Daoy (cell line): ENCODE measurements at places on chromosomes 3 and 15. TPM values are rescaled to one million over a fixed set of nuclear protein-coding genes. Genes with fewer than 3 reads are reported as not detected.

The SLC12A1 gene
- not detected in 2 replicates for total RNA-seq

The SELENOK gene
- total RNA-seq, result 54.8 and 62.3 TPM in 2 replicates

The CPLX3 gene
- total RNA-seq, result not detected in 2 replicates

The MESP2 gene
- 0.29 and 0.54 TPM in 2 replicates for total RNA-seq

The CLRN1 gene
- not detected in 2 replicates for total RNA-seq

The SAMD7 gene
- total RNA-seq, result not detected in 2 replicates

The APOD gene
- total RNA-seq, result not detected in 2 replicates

The RAF1 gene
- 56.3 and 59.0 TPM in 2 replicates for total RNA-seq

The CEP152 gene
- total RNA-seq, result 15.4 and 22.9 TPM in 2 replicates

The RUBCN gene
- 17.4 and 22.6 TPM in 2 replicates for total RNA-seq

The ACKR2 gene
- total RNA-seq, result 0.23 TPM in 1 of 2 replicates, not detected in the other

The SLC22A13 gene
- 0.91 TPM in 1 of 2 replicates, not detected in the other for total RNA-seq

The PLA2G4D gene
- not detected in 2 replicates for total RNA-seq

The ACTL6A gene
- total RNA-seq, result 288 and 441 TPM in 2 replicates

The SLC9A9 gene
- total RNA-seq, result not detected in 2 replicates

GRCh38 chr15:78018445-78018844, 59.1 kb downstream of the TBC1D2B start:
- DNase-seq, result no peak

GRCh38 chr3:52851348-52851747, 16.5 kb upstream of the MUSTN1 start:
- peak; percentile 16 for DNase-seq

- peak; percentile 48 for DNase-seq
Observed at GRCh38 chr3:98563661-98564281, 29.6 kb downstream of the CPOX start.

- DNase-seq, result no peak
Observed at GRCh38 chr3:80492162-80492561, 724.4 kb upstream of the ROBO1 start.

GRCh38 chr15:68303134-68303533, 25.6 kb downstream of the FEM1B start:
- DNase-seq, result no peak

- DNase-seq, result no peak
Observed at GRCh38 chr3:69339760-69340159, 46.1 kb downstream of the FRMD4B start.

DNA sequence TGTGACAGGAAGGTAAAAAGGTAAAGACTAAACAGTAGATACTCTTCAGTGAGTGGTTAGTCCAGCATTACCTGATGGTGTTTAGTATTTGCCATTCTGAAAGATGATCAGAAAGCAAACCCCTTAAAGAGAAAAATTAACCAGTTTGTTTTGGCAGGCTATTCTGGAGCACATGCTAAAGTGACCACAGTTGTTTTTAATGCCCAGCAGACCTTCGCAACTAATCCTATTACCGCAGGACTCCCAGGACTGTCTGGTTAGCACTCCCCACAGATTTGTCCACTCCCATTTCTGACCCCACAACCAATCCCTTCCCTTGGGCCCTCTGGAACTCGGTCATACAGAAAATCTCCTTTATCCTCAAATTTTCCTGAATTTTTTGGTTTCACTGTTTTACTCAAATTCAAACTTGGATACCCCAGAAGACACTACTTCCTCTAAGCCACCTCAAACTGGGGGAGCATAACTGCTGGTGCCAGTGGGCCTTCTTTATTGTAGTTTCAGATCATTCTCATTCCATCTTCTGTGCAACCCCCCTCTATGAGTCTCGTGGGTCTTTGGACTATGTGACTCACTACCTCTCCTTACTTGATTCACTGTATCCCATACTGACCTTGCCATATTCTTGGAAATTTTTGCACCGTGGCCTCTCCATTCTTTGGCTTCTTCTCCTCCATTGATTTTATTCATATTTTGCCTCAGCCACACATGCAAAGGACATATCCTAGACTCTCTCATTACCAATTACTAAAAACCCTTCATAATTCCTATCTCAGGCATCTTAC, 104.4 kb downstream of the RBMS3 start:
- peak; percentile 29 for DNase-seq

- DNase-seq, result no peak
Observed at GRCh38 chr15:57505949-57506391, 85.7 kb upstream of the MYZAP start.

GRCh38 chr3:155093261-155093660, 13.1 kb downstream of the MME start:
- no peak for DNase-seq

GRCh38 chr15:92541291-92542200, 114.0 kb downstream of the FAM174B start:
- DNase-seq, result no peak

GRCh38 chr3:174477491-174477890, 381.6 kb upstream of the NAALADL2 start:
- no peak for DNase-seq

- DNase-seq, result no peak
Observed at GRCh38 chr3:21620511-21621155, 130.4 kb downstream of the ZNF385D start.

GRCh38 chr3:126704494-126705214, 614 bp downstream of the CHCHD6 start:
- no peak for DNase-seq

DNA sequence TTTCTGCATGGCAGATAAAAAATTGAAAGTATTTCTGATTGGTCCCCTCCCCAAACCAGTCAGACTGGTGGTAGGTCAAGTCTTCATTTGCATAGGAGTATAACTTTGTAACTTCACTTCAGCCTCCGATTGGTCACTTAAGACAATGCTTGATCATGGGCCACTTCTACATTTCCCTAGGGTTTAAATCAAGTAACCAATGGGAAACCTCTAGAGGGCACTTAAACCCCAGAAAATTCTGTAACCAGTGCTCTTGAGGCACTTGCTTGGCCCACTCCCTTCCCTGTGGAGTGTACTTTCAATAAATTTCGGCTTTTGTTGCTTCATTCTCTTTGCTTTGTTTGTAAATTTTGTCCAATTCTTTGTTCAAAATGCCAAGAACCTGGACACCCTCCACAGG, 225.5 kb downstream of the ARPP21 start:
- no peak for DNase-seq

- DNase-seq, result no peak
Observed at GRCh38 chr3:94011233-94011711, 17.1 kb downstream of the STX19 start.

- no peak for DNase-seq
Observed at GRCh38 chr3:8867646-8868045, 95.6 kb downstream of the RAD18 start.

DNA sequence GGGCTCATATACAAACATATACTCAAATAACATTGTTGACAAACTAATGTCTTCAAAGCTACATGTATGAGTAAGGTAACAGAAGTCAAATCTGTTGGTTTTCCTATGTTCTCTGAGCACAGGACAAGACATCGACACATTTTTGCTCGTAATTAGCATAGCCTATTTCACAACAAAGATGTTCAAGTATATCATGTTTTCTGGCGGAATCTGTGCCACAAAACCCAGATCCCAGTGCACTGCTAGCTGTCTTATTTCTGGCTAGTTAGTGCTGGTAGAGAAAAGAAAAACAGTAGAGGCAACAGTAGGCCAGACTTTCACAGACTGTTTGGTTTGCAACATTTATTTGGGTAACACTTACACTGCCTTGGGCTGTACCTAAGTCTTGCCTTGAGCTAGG, 51.2 kb downstream of the RUBCN start:
- no peak for DNase-seq

- no peak for DNase-seq
Observed at GRCh38 chr3:42914771-42915515, 9.0 kb downstream of the ZNF662 start.

- no peak for DNase-seq
Observed at GRCh38 chr15:100651253-100651652, 48.9 kb downstream of the ASB7 start.

DNA sequence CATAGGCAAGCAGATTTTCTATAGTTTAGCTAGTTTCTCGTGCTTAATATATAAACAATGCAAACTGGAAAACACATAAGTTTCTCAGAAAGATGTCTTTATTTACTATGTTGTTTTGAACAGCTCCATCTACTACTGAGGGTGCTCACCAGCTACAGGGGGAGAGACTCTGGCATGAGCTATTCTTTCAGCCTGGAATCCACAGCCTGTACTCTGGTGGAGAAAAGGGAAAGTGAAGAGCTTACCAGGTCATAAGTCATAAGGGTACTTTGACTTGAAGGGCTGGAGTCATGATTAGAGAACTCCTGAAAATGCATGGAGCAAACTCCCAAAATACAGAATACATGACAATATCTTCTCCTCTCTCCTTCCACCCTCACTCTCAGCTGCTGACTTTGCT, 4.4 kb upstream of the AVEN start:
- peak; percentile 19 for DNase-seq

GRCh38 chr3:19972054-19972453, 25.2 kb downstream of the RAB5A start:
- no peak for DNase-seq

DNA sequence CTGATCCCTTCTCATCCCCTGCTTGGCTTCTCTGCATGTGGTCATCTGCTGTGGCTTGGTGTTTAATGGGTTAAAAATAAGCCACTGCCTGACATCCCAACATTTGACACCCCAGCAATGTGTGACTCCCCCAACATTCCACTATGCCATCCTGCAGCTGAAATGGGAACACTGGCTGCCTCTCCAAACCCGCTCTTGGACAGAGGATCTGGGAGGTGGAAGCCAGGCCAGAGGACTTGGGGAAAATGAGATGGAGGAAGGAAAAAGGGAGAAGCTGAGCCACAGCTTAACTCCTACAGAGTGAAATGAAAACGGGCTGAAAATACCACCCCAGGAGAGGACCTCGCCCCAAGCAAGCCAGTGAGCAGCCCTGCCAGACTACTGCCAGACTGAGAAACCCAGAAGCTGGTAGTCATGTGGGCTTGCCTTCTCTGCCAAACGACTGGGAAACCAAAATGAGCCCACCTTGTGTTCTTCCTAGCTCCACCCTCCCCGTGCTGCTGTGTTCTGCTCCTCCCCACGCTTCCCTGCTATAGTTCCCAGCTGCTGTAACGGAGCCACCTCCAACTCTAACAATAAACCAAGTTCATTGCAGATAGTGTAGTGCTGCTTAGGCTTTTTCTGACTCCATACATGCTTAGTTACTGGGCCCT, 13.7 kb downstream of the MAP1A start:
- DNase-seq, result no peak

DNA sequence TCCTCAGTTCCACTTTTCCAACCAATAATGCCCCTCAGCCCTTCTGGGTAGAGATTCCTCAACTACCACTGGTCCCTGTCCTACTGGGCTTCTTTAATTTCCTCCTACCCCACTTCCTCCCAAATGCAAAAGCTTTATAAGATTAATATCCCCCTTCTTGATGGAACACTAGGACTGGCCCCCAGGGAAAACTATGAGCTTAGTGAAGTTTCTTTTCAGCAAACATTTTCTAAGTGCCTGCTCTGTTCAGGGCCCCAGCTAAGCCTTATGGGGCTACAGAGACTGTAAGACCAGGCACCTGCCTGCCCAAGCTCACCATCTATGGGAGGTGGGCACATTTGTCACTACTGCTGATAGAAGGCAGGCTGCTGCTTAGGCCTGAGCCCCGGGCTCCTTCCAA, 79.4 kb downstream of the RPLP1 start:
- no peak for DNase-seq

DNA sequence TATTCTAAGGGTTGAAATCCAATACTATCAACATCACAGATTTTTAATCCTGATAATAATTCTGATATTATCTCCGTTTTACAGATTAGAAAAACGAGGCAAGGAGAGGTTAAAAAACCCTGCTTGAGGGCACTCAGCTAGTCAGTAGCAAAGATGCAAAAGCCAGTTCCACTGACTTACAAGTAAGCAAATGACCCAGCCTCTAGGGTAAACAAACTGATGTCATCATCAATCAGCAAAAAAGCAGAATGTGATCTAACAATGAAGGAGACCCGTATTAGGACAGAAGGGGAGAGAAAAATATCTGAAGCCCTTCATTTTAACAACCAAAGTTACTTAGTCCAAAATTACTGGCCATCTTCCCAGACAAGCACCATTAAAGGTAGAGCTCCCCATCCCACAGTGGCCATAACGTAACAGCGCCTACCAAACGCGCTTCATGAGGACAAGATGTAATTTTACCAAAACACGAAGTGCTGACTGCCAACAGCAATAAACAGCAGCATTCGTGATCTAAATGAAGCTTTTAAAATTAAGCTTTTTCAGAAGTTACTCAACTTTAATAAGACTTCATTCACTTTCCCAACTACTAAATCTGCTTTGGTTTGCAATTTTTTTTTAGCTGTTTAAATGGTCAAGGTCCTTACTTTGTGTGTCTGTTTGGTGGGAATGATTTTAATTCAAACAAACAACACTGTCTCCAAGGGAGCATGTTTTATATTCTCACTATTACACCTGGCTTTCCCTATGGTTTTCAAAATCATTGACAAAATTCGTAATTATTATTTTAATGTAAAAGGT, 176.6 kb downstream of the OSBPL10 start:
- no peak for DNase-seq

GRCh38 chr3:100076731-100077529, 37.4 kb downstream of the FILIP1L start:
- no peak for DNase-seq

DNA sequence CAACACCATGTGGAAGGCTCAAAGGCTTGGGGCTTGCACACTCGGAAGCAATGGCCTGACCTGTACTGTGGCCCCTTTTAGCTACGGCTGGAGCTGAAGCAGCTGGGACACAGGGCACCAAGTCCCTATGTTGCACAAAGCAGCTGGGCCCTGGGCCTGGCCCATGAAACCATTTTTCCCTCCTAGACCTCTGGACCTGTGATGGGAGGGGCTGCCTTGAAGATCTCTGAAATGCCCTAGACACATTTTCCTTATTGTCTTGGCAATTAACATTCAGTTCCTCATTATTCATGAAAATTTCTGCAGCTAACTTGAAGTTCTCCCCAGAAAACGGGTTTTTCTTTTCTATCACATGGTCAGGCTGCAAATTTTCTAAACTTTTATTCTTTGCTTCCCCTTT, 85.6 kb upstream of the ALDH1A3 start:
- no peak for DNase-seq

GRCh38 chr3:27633224-27633545, 88.9 kb downstream of the EOMES start:
- peak; percentile 67 for DNase-seq
